ENCODE measurements at places on chromosomes 6 and 20.

- DNase-seq = no peak
Observed at GRCh38 chr6:140671926-140672325, 1297.5 kb upstream of the CITED2 start.

DNA sequence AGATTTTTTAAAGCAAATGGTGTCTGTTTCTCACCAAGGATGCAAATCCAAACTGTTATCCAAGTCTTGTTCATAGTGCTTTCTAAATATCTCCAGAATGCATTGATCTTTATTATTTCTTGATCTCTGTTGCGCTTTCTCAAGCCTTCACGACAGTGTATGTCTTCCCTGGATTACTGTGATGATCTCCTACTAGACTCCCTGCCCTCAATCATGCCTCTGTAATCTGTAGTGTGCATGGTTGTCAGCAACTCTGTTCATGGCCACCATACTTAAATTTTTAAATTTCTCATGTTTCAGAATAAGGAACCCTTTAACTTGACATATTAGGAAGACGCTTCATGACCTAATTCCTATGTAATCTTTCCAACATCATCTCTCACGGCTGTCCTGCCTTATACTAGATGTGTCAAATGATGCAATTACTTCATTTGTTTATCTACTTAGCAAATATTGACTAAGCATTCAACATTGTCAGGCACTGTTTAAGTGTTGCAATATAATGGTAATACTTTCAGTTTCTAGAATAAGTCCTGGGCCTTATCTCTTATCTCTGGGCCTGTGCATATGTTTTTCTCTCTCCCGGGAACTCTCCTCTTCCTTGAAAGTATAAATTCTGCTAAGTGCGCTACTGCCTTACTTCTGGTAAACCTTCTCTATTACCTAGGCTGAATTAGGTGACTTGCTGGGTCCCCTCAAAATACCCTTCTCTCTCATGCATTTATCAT, 25.6 kb upstream of the AHI1 start:
- DNase-seq = no peak

DNA sequence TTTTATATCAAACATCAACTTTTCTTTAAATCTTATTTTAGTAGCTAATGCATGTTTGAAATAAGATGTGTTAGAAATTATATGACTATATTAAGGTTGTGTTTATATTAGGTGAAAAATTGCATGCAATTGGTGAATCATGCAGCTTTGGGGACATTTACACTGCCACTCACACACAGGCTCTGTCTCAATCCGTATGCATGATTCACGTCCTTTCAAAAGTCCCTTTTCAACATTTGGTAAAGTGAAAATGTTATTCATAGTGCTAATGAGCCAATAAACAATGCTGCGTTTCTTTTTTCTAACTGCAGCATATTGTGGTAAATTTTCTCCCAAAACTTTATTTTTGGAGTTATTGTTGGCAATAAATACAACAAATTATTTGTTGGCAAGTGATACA, 198.0 kb downstream of the FUT9 start:
- no peak for DNase-seq

- no peak for DNase-seq
Observed at GRCh38 chr6:99822741-99823512, 171.1 kb downstream of the MCHR2 start.

DNA sequence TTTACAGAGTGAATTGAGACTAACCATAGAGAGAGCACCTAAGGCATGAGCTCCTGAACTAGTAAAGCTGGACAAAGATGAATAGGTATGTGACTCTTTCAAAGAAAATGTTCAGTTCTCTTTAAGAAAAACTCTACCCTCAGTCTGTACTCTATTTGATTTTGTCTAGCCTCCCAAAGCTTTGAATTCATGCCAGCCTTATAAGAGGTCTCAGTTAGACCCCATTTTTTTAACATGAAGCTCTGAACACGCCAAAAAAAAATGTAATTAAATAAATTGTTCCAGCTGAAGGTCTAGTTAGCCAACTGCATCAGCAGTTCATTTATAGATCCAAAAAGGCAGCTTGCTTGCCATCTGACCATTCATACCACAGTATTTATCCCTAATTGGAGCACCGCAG, 71.6 kb downstream of the COL9A1 start:
- DNase-seq = no peak

DNA sequence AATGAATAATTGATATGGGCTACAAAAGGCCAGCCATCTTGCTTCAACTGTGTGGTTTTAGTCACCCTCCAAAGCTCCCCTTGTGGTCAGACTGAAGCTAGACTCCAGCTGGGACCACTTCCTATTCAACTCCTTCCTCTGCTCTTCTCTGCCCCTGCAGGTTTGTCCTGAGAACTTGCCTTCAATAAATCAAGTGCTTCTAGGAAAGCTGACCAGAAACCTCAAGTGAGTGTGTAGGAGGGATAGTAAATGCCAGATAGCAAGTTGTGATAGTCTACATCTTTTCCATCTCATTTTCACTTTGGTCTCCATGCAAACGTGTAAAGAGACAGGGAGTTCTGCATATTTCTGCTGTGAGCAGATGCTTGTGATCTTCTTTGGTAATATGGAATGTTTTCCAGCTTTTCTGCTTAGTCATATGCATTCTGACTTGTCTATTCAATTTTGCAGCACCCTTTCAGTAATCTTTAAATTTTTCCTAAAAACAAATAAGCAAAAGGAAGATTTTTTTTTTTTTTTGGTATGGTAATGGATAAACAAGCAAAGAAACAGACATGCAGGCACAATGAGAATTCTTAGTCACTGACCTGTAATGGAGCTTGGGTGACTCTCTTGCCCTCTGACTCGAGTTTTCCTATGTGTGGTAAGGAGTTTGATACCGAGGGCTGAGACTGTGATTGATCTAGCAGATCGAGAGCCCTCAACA, 201.3 kb upstream of the BTBD3 start:
- no peak for DNase-seq

DNA sequence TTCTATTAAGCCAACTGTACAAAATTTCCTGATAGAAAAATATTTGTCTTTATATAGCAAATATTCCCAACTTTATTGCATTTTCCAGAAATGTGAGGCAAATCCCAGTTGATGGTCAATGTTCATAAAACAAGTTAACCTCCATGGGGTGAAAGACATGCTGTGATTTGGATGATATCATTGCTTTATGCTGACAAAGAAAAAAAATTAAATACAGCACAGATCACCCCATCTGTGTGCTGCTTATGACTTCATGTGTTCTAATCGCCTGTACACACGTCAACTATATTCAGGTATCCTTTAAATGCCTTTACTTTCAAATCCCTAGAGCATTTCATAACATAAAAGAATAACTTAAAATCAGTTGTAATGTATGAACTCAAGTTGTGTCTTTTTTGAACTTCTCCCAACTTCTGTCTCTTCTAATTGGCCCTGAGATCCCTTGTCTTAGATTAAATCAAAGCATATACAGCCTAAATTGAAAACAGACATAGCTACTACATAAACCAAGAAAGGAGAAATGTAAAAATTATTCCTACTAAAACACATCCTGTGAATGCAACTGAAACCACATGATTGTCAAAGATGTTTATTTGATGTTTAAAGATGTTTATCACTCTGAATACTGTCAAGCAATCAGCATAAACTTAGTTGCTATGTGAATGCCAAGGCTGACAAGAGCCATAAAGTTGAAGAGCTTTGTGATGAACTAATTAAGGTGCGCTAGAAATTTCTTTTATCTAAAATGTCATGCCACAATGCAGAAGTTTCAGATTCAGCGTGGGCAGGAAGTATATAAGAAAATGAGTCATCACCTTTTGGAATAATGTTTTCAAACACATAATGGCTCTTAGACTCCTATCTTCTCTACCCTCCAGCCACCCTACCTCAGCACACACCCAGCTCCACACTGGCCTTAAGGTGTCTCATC, 68.7 kb downstream of the FILIP1 start:
- no peak for DNase-seq

GRCh38 chr6:21845018-21845417, 251.5 kb downstream of the SOX4 start:
- DNase-seq = no peak

GRCh38 chr20:62860391-62860923, 1.2 kb downstream of the TCFL5 start:
- DNase-seq = peak; percentile 34

- no peak for DNase-seq
Observed at GRCh38 chr6:118203545-118203944, 296.5 kb downstream of the SLC35F1 start.

- no peak for DNase-seq
Observed at GRCh38 chr20:64232794-64233193, 22.8 kb upstream of the PCMTD2 start.

- no peak for DNase-seq
Observed at GRCh38 chr20:52049001-52049731, 142.4 kb downstream of the ZFP64 start.

- DNase-seq = no peak
Observed at GRCh38 chr6:28496099-28496779, 19.4 kb downstream of the GPX6 start.

GRCh38 chr6:168827586-168827871, 386.5 kb downstream of the SMOC2 start:
- no peak for DNase-seq

DNA sequence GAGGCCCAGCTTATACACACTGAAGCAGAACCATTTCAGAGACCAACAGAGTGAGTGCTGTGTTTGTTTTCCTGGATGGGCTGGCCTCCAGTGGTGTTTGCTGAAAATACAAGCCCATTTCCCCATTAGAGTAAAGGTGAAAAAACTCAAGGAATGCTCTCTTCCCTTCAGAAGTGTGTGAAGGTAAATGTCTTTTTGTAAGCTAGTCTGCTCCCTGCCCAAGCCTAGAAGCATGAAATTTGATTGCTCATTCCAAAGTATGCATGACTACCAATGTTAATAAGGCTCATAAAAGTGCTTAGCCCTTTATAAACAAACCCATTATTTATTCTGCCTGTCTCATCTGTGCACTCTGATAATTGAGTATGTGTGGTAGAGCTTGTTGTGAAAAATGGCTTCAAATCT, 59.1 kb downstream of the ADGRF1 start:
- DNase-seq = no peak

- no peak for DNase-seq
Observed at GRCh38 chr6:108741331-108741989, 106.8 kb upstream of the ARMC2 start.

- no peak for DNase-seq
Observed at GRCh38 chr6:3490625-3490980, 33.8 kb upstream of the SLC22A23 start.

GRCh38 chr6:92967362-92967761, 452.0 kb downstream of the EPHA7 start:
- no peak for DNase-seq

- no peak for DNase-seq
Observed at GRCh38 chr6:116314218-116314617, 34.5 kb upstream of the TSPYL1 start.

GRCh38 chr6:35969646-35970045, 48.7 kb upstream of the SRPK1 start:
- DNase-seq = no peak

- no peak for DNase-seq
Observed at GRCh38 chr6:156710479-156710878, 66.7 kb upstream of the ARID1B start.

- DNase-seq = no peak
Observed at GRCh38 chr6:48474136-48474535, 363.1 kb upstream of the PTCHD4 start.

- DNase-seq = no peak
Observed at GRCh38 chr20:8223091-8223870, 91.2 kb downstream of the PLCB1 start.

DNA sequence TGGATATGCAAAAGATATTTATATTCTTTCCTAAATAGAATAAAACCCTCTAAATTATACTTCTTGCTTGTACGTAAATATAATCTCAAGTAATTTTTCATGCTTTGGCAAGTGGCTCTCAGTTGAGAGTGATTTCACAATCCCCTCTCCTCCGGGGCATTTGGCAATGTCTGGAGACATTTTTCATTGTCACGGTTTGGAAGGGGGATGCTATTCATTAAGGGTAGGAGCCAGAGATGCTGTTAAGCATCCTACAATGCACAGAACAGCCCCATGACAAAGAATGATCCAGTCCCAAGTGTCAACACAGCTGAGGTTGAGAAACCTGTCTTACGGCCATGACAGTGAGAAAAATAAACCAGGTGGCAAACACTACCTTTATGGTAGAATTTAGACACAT, 75.7 kb downstream of the AGPAT4 start:
- no peak for DNase-seq

DNA sequence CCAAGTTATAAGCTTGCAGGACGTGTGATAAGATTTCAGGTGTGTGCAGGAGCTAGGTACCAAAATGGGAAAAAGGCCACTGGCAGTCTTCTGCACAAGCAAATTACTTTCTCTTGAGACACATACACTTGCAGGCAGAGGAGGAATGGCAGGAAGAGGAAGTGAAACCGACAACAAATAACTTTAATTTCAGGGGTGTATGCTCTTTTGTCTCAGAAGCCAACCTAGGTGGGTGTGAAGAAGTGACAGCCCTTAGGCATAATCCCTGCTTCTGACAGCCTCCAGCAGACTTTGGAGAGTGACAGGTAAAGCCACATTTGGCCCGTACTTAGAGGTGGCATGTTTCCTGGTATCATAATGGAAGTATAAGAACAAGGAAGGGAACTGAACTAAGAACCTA, 118.8 kb upstream of the TRAF3IP2 start:
- no peak for DNase-seq

- no peak for DNase-seq
Observed at GRCh38 chr6:24931718-24932691, 3.8 kb downstream of the RIPOR2 start.

- DNase-seq = no peak
Observed at GRCh38 chr6:162712694-162713093, 14.9 kb downstream of the PRKN start.

DNA sequence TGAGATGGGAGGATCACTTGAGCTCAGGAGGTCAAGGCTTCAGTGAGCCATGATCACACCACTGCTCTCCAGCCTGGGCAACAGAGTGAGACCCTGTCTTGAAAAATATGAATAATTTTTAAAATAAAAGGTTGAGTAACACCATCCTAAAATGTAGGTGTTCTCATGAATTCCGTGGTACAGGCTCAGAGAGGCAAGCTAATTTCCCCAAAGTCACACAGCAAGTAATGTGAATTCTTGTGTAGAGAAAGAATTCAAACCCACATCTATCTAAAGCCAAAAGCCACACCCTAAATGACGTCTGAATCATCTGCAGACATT, 80.5 kb downstream of the ZNF217 start:
- DNase-seq = no peak

DNA sequence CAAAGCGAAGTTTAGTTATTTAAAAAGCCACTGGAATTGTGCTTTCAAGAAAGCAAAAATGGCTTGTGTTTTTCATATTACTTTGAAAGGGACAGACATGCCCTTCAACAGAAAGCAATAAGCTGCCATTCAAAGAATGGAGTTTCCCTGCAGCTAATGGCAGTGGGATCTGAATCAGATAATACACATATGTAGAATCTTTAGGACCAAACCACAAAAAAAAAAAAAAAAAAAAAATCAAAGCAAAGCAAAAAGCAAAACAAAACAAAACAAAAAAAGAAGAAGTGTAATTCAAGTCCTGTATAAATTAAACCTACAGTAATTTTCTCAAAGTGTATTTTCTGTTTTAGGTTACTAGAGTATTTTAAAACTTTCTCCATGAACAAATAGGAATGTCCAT, 63.6 kb upstream of the ZNF217 start:
- DNase-seq = no peak
